ENCODE measurements at places on chromosomes 11 and 22.

GRCh38 chr11:117809236-117810055, 12.4 kb upstream of the DSCAML1 start:
- no peak for DNase-seq

DNA sequence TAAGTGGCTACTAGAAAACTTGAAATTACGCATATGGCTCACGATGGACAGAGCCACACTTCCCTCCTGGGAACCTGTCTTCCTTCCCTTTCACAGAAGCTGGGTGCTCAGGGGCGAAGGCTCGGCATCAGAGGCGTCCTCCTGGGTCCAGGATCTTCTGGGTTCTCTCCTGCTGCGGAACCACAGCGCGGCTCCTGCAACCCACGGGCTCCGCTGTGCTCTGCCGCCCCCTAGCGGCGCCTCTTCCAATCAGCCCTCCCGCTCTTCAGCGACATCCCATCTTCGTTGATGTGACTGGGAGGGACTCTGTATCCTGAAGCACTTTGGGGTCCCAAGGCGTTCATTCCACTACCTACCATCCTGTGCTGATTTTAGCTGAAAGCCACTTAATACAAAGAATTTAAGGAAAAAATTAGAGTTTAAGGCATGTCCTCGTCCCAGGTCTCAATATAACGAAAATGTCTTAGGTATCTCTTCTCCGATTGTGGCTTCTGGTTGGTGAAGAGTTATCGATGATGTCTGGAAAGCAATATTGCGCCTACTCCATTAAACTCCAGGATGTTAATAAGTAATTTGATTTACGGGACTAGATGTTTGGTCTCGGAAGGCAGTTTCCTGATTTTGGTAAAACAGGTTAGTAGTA, 14.8 kb upstream of the RPS3 start:
- peak; percentile 44 for DNase-seq

GRCh38 chr11:10641177-10641911, 52.2 kb downstream of the IRAG1 start:
- no peak for DNase-seq

DNA sequence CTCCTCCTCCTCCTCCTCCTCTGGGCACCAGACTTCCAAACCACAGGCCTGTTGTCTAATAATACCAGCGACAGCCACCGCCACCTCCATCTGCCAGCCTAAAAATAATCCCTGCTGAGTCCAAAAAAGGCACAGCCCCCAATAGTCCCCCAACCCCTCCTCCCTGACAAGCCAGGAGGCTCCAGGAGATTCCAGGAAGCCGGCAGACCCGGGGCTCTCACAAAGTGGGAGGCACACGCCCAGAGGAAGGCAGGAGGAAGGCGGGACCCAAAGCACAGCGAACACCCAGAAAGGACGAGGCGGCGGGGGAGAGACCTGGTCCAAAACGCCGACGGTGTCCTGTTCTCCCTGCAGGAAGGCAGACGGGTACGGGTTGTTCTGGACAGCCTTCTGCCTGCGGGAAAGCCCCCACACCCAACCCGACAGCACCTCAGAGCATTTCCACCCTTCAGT, 5.9 kb downstream of the IGSF9B start:
- no peak for DNase-seq

- DNase-seq, result no peak
Observed at GRCh38 chr22:26471522-26471921, 12.1 kb downstream of the HPS4 start.

- DNase-seq, result no peak
Observed at GRCh38 chr22:23284504-23285033, 104.3 kb downstream of the BCR start.

- no peak for DNase-seq
Observed at GRCh38 chr11:94795476-94796189, 27.5 kb downstream of the AMOTL1 start.

GRCh38 chr22:33920197-33920540, at the start of gene LARGE1:
LARGE1 (minus strand) TSS chr22:33920476.
- DNase-seq, result no peak
